Nucleus accumbens (tissue), 56 donors: ENCODE measurements at places on chromosomes 5 and 9.
A peak's percentile ranks its signal among the peaks of the same experiment; 100 is the strongest.

GRCh38 chr9:124079176-124079925 lies 67.8 kb downstream of the LHX2 start:
- no peak for DNase-seq

GRCh38 chr9:2341956-2342355 lies 279.6 kb upstream of the VLDLR start:
- no peak for DNase-seq

- peak; percentile 8 for DNase-seq
Observed at GRCh38 chr5:123344816-123345426, 78.3 kb downstream of the CEP120 start.

- DNase-seq, result no peak
Observed at GRCh38 chr5:172858990-172859811, 25.1 kb downstream of the ERGIC1 start.

DNA sequence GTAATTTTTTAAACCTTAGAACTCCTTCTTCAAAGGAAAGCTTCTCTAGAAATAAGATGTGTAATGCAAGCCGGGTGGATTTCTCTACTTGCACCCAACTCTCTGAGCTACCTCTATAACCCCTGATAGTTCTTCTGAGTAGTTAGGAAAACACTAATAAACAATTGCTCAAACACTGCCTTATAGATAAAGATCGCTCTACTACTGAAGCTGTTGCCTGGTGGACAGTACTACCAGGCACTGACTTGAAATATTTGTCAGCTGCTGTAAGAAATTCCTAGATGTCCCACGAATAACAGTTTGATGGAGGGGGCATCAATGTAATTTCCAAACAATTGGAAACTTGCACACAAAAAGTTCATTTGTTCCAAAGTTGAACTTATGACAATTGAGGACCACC lies 42.0 kb downstream of the NR3C1 start:
- no peak for DNase-seq

- no peak for DNase-seq
Observed at GRCh38 chr5:9430306-9430705, 115.6 kb downstream of the SEMA5A start.

DNA sequence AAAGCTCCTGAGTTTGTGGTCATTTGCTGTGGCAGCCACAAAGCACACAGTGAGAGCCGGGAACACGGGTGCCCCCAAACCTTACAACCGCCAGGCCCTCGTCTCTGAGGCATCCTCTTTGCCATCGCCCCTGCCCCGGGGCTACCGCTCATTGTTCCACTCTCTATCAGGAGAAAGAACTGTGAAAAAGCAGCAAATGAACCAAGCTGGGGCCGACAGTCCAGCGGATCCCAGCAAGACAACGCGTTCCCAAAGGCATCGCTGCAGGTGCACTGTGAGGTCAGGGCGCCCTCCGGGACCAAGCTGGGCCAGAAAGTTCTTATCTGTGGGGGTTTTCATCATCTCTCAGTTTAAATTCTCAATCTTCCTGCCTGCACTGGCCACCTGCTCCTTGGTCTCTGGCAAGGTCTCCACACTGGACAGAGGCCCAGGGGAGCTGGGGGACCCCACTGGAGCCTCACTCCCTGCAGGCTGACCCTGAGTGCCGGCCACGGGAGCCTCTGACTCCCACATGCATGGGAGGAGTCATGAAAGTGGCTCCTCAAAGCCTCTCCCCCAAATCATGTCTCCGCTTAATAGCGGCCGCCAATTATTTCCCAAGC lies 32.1 kb downstream of the VAV2 start:
- DNase-seq, result no peak
